CD8-positive, alpha-beta memory T cell (primary cell): ENCODE measurements at places on chromosomes 1 and 21.

- DNase-seq, result no peak
Observed at GRCh38 chr1:68361346-68361910, 88.3 kb downstream of the RPE65 start.

DNA sequence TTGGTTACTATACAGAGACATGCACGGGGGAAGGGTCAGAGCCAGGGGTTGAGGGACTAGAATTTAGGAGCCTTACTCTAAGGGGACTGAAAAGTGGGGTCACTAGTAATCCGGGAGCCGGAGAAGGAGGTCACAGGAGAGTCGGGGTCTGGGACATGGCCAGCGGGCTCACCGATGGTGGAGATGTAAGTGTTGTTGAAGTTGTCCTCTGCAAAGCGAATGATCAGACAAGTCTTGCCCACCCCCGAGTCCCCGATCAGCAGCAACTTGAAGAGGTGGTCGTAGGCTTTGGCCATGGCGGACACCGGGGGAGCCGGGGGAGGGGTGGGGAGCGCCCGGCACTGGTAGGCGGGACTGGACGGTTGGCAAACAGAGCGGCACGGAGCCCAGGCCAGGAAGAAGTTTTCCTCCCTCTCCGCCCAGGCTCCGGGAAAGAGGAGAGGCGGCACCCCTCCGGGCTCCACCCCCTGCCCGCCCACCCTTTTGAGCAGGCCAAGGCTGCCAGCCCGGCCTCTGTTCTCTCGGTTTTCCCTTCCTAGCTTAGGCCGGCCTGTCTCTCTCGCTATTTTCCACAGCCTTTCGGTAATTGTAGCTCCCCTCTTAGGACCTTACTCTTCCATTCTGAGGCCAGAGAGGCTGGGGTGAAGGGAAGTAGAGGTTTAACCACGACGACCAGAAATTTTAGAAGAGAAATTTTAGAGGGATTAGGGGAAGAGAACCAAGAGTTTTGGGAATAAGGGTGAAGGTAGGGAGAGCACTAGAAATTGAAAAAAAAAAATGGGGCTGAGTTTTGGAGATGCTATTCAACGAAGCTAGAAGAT is at the start of gene RAB13:
TSS of gene RAB13 (minus strand) at position 399 of the 821 bp plus-strand sequence. CDS start at position 296, 103 bp downstream.
- DNase-seq, result no peak

DNA sequence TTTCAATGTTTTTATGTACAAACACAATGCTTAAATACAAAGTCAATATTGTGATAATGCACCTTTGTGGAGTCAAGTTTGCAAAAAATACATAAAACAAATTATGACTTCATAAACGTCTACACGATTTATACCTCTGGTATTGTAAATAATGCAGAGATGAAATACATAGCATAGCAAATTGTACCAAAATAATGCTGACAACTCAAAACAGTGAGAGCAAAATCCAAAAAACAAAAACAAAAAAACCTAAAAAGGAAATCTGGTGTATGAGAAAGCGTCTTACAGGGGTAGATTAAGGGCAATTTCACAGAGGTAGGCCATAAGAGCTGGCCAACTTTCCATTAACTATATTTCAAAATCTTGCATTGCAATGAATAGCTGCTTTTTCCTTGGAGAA is 161.5 kb upstream of the LRRC7 start:
- DNase-seq, result no peak

DNA sequence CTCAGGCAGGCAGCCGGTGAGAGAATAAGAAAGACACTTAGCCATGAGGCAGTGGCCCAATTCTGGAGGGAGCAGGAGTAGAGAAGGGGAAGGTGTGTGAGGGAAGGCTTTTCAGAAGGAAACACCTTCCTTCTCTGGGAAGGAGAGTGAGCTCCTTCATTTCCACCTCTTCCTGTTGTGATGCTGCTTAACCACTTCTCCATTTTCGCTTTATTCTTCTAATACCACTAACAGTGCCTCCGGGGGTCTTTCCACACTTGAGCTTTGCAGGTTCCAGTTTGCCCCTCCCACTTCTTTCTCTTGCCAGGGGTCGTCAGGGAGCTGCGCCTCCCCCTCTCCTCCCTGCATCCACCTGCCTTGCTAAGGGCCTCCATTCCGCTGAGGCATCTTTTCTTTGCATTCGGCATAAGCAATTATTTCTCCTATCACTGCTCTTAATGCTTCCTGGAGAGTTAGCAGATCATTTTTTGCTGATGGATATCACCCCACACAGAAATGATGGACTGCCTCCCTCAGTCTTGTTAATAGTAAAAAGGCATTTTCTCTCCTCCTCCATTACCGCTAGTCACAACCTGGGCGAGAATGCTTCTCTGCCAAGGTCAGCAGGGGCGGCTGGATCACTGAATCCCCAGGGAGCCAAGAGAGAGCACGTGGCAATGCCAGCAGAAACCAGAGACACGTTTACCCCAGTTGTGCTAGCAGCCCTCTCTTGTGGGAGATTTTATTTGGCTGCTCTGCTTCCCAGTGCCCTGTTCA is 74.8 kb downstream of the ELAVL4 start:
- no peak for DNase-seq

DNA sequence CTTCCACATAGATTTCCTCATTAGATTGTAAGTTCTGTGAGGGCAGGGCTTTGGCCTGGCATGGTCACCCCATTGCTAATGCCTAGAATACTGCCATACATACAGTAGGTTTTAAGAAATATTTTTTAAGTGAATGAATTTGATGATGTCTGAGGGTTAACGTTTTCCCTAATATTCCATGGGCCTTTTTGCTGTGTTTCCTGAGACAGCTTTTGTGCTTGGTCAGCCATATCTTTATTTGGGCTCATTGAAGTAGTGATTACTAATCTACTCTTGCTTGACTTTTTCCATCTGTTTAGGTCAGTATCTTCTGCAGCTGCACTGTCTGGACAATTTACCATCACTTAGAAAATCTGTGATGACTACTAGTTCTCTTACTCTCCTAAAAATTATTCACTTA is 3.5 kb downstream of the CDC42 start:
- DNase-seq, result no peak

- DNase-seq, result no peak
Observed at GRCh38 chr1:245181158-245181517, 26.4 kb downstream of the KIF26B start.

- DNase-seq, result peak; percentile 51
Observed at GRCh38 chr1:67214420-67215174, 48.3 kb downstream of the IL23R start.

GRCh38 chr1:67749844-67750690 is 65.1 kb downstream of the GADD45A start:
- DNase-seq, result no peak

DNA sequence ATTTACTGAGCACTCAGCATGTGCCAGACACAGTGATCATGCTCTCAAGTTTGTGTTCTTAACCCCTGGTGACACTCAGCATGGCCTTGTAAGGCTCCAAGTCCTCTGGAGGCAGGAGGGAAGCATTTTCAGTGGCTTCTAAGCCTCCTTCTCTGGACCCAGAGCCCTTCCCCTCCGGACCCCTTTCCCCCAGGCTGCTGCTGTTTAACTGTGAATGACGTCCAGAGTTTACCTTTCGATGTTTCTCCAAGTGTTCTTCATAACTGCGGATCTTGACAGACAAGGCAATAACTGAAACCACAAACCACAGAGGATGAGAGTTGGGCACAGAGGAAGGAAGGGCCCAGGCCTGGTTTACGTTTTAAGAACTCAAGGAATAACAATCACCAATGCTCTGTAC is 6.5 kb downstream of the MRPS15 start:
- no peak for DNase-seq

DNA sequence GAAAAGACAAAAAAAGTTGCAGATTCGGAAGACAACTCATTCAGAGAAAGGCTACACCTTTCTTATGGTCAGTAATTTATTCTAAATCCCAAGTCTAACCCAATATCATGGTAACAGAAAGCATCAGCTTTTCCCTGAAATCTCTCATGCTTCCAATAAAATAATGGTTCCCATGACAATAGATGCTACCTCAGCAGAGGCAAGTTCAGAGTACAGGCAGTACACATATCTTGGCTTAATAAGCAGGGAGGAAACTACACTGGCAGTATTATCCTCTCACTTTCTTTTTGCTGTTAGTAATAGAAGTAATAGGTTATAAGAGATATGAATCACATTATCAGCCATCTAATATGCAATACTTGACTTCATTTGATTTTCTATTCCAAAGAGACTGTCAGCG is 137.1 kb downstream of the DPYD start:
- no peak for DNase-seq

- DNase-seq, result no peak
Observed at GRCh38 chr1:228304225-228304624, 96.4 kb downstream of the OBSCN start.

DNA sequence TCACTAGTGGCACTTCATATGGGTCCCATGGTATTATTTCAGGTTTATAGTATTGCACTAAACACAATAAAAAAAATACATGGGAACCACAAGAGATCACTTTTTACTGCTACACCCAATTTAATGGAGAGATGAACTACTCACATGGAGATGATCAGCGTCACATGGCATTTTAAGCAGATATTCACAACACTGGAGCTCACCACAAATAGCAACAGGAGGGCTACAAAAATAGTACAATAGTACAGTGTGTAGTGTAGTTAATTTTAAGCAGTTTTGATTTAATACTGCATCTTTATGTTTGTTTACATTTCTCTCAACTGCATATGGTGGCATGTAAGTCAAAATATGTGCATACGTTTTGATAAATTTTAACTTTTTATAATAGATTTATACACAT is 31.0 kb downstream of the SNX7 start:
- DNase-seq, result no peak

- DNase-seq, result no peak
Observed at GRCh38 chr1:192316942-192317450, at the start of gene RGS21. RGS21 (plus strand) TSS chr1:192316992; CDS start chr1:192343037, 26,045 bp downstream.

- DNase-seq, result no peak
Observed at GRCh38 chr1:212618466-212619210, 10.1 kb downstream of the ATF3 start.

DNA sequence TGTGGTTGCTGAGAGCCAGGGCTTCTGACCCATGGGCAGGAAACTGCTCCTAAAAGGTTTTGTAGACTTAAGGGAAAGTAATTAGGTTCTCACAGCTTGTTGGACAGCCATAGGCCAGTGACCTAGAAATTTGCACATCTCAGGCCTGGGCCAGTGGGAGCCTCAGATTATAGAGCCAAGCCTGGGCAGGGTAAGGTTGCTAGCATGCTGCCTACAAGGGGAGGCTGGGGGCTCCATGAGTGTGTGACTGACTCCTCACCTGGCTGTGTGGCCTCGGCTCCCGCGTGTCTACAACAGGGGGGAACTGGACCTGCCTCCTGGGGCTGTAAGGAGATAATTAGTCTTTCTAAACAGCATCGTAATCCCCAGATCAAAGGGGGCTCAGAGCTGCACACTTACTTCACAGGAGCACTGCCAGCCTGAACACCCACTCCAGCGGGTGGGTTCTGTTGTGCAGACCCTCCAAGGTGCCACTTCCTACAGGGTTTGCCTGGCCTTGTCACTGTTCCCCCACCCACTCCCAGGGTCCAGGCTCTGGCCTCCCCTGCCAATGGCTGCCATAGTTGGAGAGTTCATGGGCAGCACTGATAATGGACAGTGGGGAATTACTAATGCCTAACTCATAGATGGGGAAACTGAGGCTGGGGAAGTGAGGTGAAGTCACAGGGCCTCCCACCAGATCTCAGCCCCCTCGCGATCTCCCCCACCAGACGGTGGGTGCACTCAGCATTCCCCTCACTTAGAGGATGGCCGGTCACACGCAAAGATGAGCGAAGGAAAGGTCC is 230.4 kb upstream of the TMEM51 start:
- DNase-seq, result no peak

DNA sequence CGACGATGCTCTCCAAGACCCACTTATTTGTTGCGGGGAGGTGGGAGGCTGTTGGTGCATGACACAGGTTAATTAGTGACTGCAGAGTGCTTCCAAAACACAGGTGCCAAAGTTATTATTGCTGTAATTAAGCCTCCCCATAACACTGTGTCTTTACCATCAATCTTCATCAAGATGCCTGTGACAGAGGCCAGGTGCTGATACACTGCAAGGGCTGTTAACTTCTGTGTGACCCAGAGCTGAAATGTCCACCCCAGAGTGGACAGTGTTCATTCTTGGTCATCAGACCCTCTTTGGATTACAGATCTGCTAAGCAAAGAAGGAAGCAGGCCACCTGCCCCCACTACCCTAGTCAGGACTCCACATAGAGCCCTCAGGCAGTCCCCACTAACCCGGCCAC is 55.5 kb downstream of the CAPN8 start:
- no peak for DNase-seq

GRCh38 chr1:13702425-13703127 is 2.6 kb downstream of the PRDM2 start:
- peak; percentile 80 for DNase-seq

GRCh38 chr21:14677639-14678179 is 131.6 kb upstream of the SAMSN1 start:
- DNase-seq, result no peak

GRCh38 chr1:36576118-36576517 is 93.4 kb upstream of the CSF3R start:
- DNase-seq, result peak; percentile 33

DNA sequence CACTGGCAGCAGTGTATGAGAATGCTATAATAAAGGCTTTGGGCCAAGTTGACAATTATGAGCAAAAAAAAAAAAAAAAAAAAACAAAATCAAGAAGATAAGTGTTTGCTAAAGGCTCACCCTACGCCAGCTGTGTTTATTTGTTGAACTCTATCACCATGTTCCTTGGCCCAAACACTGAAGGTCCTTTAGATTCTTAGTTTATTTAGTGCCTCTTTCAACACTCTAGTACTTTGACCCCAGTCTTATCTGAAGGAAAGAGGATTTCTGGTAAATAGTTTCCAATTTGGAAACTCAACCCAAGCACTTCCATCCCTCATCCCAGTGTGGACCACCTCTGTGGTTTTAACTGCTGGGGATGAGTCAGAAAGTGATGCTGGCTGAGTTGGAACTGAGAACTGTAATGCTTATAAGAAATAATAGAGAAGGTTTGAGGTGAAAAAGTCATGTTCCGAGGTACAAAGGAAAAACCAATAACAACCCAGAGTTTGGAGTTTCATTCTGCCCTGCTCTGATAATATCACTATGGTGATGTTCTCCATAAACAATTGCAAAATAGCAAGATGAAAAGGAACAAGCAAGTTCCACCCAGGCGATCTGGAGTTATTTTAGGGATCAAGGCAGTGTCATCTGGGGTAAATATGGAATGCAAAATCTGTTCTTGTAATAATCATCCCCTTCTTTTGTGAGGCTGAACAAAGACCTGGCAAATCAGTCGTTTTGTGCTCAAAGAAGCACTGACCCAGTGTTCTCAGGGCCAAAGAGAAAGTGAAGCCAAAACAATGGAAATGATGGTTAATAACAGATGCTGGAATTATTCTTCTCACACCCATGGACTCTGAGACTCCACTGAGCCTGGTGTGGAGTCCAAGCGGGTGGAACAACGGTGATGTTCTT is 19.7 kb upstream of the CAPZB start:
- DNase-seq, result no peak

GRCh38 chr1:116994411-116994810 is 7.1 kb upstream of the CD101 start:
- DNase-seq, result no peak

DNA sequence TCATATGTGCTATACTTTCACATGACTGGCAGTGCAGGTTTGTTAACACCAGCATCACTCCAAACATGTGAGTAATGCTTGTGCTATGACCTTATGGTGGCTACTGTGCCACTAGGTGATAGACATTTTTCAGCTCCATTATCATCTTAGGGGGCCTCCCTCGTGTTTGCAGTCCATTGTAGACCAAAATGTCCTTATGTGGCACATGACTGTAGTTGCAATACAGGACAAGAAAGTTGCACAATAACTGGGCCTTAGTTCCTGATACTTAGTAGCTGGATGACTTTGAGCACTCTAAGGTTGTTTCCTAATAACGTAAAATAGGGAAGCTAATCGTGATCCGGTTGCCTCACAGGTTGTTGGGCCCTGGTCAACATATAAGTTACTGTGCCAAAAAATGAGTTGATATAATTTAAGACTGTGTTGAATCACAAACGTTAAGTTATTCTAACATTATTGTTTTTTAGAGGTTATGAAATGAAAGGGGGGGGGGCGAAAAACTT is 511 bp upstream of the SNX27 start:
- no peak for DNase-seq
